ENCODE measurements at places on chromosomes 2 and 18.

DNA sequence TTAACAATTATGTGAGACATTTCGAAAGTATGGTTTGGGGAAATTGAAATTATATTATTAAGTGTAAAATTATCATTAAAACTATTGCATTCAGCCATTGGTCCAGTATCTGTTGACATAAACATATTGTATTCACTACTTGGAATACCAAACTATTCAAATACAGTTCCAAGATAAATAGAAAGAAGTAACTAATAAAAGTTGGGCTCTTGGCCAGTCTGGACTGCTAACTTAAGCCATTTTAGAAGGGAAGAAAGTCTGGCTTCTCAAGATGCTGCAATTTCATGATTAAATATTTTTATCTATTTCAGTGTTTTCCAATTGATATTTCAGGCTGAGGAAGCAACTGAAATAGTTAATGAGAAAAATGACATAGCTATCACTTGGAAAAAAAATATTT is 109.8 kb upstream of the CHRNA1 start:
- no peak for DNase-seq

- DNase-seq, result no peak
Observed at GRCh38 chr2:130808482-130809268, 28.0 kb upstream of the ARHGEF4 start.

GRCh38 chr2:70141212-70141901 is 49.5 kb downstream of the C2orf42 start:
- DNase-seq, result peak; percentile 75

DNA sequence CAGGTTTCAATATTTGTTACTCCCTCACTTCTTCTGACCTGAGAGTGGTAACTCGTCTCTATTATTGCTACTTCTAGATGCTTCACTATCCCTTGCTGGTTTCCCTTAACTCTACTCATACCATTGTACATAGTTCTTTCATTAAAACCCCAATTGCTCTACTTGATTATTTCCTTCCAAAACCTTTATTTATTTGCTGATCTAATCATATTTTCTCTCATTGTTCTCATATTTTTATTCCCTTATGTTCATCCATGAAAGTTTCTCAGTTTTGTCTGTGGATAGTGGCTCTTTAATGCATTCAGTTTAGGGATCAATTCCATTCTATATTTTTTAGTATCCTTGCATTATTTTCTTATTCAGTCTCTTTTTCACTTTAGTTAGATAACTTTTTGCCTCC is 42.1 kb downstream of the RND3 start:
- no peak for DNase-seq

DNA sequence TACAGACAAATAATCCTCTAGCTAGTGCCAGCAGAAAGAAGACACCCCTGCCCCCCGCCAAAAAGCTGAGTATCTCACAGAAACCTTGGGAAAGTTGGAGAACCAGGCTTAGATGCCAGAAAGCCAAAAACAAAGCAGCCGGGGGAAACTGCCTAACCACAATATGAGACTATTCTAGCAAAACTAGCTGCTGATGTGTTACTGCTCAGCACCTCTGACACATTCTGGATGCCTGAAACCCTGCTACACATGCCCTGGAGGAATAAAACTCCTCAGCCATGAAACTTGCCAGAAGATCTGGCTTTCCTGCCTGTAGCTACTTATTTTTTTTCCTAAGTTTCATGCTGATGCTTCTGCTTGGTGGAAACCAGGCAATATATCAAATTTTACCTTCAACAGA is 122.7 kb upstream of the GCFC2 start:
- DNase-seq, result no peak
